ENCODE measurements at places on chromosomes 4 and X.

DNA sequence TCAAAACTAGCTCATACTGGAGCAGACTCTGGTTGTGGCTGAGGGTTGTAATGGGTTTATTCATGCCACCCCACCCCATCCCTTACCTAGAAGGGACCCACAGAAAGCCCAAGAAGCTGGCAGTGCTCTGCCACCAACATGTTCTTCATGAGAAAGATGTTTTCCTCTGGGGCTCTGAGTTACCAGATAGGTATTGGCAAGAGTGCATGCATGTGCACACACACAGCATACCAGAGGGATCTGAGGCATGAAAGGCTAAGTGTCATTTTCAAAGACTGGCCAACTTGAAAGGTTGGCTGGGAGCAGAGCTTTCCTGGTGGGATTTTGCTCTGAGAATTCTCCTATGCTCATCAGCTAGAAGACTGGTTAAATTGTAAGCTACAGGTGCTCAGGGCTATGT is 65.2 kb downstream of the PHOX2B start:
- DNase-seq = no peak

DNA sequence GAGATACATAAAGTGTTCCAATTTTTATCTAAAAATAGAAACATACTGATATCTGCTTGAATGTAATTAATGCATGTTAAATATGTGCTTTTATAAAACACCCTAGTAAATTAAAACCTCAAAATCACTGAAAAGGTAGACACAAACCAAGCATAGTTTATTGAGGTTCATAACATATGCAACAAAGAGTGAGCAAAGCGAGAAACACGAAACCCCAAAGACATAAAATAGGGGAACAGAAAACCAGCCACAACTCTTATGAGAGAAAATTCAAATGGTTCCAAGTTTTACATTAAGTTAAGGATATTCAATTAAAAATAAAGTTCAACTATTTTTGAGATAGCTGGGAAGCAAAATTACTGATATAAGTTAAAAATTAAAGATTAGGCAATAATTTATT is 336.4 kb upstream of the AGA start:
- no peak for DNase-seq

GRCh38 chr4:8176547-8177399 is 18.2 kb upstream of the ABLIM2 start:
- no peak for DNase-seq

DNA sequence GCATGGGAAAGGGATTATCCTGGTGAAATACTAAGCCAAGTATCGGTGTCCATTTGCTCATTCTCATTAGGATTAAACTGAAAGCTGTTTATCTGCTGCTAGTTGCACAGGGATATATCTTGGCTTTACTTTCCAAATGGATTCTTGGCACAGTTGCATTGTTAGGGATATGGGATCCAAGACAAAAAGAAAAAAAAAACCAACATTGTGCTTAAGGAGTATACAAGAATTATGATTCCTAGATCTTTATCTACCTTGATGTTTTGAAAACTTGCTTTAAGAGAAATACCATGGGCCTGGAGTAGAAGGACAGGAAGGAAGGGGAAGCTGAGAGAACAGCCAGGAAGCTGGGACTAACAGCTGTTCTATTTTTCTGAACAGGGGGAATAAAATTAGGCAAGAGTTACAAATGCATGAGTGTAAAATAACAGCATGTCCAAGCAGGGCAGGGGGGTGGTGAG is 107.6 kb downstream of the ATXN3L start:
- no peak for DNase-seq

DNA sequence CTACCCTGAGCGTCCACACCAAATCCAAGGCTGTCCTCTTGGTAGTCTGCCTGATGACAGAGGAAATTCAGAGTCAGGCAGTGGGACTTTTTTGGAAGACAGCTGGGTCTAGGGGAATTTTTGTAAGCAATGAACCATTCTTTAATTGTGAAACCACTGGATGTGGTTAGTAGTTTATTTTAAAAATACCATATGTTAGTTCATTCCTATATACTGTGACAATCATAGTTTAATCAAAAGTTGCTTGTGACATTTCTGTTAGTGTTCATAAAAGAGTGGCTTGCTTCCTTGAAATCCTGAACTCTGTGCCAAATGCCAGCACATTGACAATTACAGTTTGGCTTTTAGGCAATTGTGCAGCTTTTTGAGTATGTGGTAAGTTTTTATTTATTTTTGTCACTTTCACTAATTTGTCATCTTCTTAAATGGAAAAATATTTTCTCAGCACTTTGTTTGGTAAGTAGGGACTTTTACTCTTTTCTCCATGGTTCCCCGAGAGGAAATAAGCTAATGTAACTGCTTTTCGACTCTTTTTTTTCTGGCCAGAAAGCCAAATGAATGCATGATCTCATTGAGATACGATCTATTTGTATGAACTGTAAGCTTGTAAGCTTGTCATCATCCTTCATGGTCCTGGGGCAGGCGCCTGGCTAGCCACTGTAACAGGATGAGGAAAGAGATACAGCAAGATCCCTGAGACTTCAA is 72.6 kb upstream of the SLC4A4 start:
- no peak for DNase-seq

GRCh38 chrX:133726211-133726630 is 259.2 kb downstream of the GPC3 start:
- DNase-seq = no peak

DNA sequence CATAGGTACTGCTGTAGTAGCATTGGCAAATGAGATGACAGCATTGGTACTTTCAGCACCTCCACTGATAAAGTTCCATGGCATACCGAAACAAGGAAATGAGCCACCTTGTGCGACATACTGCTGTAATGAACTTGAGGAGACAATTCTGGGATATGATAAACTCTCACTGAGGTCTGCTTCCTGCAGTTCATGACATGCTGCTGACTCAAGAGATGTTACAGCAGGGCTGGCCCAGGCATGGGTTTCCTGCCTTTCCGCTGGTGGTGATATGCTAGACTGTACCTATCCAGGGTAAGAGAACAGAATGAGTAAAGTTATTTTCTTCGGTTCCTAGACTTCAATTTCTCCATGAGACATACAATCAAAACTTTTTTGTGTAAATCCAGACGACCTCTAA is 17.1 kb downstream of the BEND2 start:
- no peak for DNase-seq

DNA sequence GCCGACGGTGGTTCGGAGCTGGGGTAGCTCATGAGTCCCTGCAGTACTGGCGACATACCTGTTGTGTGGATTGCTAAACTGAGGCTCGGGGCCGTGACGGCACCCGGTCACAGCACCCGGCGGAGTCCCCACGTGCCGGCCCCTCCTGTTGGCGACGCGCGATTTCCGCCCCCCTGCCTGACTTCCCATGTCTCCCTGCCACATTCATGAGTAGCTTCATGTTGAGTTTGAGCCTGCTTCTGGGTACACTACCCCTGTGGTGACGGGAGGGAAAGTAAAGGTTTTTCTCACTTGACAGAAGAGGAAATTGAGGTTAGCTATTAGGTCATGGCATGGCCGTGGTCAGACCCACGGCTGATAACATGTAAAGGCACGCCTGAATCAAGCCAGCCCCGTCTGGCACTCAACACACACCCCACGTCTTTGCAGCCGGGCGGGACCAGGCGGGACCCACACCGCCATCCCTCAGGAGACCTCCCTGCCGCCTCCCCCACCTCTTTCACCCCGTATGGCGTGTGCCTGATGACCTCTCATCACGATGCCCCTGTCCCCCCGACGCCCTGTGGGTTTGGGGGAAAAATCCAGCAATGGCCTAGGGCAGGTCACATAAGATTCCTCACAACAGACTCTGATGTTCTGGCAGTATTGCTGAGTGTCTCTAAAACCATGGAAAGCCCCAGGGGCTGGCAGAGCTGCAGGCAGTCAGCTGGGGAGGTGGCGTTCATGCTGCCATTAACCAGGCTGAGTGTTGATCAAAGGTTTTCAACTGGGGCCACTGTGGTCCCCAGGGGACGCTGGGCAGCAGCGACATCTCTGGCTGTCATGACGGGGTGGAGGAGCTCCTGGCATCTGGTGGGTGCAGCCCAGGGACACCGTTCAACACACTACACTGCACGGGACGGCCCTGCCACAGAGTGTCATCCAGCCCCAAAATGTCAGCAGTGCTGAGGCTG is 29.2 kb downstream of the P2RY8 start:
- no peak for DNase-seq

GRCh38 chr4:139770361-139770760 is 104.7 kb downstream of the MGST2 start:
- DNase-seq = no peak

GRCh38 chr4:132619968-132620367 is 529.1 kb upstream of the PCDH10 start:
- no peak for DNase-seq

Data from activated CD8-positive, alpha-beta memory T cell treated with anti-CD3 and anti-CD28 coated beads for 48 hours (primary cell).